ENCODE measurements at places on chromosomes 2 and 18.

- H3K27ac ChIP-seq, result no peak overlapping the region
- peaks cover 22% of the 10 kb centered on the region for H3K4me1 ChIP-seq
- H3K4me3 ChIP-seq, result no peak overlapping the region
- H3K27me3 ChIP-seq, result no peaks in the 10 kb centered on the region
- peaks cover 15% of the 10 kb centered on the region for H3K36me3 ChIP-seq
Observed at GRCh38 chr18:62518460-62519375, 4.1 kb upstream of the ZCCHC2 start.

DNA sequence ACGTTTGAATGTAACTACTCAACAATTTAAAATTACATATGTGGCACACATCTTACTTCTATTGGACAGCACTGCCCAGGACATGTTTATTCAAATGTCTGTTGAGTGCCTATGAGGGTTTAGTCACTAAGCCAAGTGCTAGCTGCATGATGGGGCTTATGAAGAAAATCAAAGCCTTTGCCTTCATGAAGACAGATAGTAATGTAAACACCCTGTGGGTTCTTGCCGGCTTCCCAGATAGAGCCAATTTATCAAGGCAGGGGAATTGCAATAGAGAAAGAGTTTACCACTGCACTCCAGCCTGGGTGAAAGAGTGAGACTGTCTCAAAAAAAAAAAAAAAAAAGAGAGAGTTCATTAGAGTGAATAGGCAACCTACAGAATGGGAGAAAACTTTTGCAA is 43.7 kb upstream of the NEB start:
- H3K36me3 ChIP-seq, result peaks cover 46% of the 10 kb centered on the region
- H3K4me1 ChIP-seq, result no peaks in the 10 kb centered on the region
- H3K27me3 ChIP-seq, result no peaks in the 10 kb centered on the region
- H3K27ac ChIP-seq, result no peak overlapping the region
- no peak for DNase-seq

DNA sequence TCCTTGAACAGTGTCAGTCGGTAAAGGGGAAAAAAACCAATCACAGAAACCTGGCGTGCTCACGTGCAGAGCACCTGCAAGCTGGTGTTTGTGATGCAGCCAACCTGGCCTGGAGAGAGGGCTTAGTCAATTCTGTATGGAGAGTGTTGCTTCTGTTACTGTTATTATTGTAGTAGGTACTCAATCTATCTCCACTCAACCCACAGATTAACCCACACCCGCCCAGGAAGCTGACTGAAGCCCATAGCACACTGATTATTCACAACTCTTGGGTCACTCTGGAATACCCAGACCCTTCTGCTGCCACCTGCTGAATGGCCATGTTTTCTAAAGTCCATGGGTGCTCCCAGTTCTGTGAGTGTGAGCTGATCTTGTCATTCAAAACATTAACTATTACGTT is 53.9 kb downstream of the TNFRSF11A start:
- H3K4me3 ChIP-seq, result no peak overlapping the region
- H3K36me3 ChIP-seq, result peaks cover 38% of the 10 kb centered on the region
- no peaks in the 10 kb centered on the region for H3K27me3 ChIP-seq
- H3K4me1 ChIP-seq, result peaks cover 4% of the 10 kb centered on the region

DNA sequence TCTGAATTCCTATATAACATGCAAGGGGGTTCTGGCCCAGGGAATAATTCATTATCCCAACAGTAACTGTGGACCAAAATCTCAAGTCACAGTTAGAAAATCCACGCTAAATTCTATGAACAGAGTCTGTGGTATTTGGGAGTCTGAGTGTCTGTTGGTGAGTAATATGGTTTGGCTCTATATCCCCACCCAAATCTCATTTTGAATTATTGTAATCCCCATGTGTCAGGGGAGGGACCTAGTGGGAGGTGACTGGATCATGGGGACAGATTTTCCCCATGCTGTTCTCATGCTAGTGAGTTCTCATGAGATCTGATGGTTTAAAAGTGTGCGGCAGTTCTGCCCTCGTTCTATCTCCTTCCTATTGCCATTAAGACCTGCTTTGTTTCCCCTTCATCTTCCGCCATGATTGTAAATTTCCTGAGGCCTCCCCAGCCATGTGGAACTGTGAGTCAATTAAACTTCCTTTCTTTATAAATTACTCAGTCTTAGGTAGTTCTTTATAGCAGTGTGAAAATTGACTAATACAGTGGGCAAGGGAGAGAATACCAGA is 68.3 kb downstream of the NBAS start:
- H3K36me3 ChIP-seq, result peaks cover 8% of the 10 kb centered on the region
- no peak for DNase-seq
- no peaks in the 10 kb centered on the region for H3K27me3 ChIP-seq
- H3K27ac ChIP-seq, result no peak overlapping the region

DNA sequence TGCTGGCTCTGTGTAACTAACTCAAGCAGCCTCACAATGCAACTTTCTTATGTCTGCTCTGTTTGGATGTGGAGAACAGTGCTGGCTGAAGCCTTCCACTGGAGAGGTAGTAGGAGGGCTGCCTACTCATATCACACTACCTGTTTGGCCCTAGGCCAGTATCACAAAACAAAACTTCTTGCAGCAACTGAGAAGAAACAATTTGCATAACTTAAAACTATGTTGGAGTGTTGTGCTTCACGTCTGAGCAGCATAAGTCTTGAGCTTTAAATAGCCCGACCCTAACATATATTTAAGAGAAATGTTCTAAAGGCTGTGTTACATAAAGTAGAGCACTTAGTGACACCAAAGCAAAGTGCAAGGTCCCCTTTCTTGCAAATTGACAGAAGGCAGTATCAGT is 204.9 kb upstream of the ACVR2A start:
- DNase-seq, result no peak
- no peaks in the 10 kb centered on the region for H3K36me3 ChIP-seq
- no peak overlapping the region for H3K27ac ChIP-seq
- peaks cover 7% of the 10 kb centered on the region for H3K4me1 ChIP-seq
- H3K4me3 ChIP-seq, result no peak overlapping the region

Data from activated naive CD4-positive, alpha-beta T cell treated with anti-CD3 and anti-CD28 coated beads, Interleukin-2, amount 10 ng/mL, durations not matched to agents 7 days and 5 days (primary cell).